Spleen (tissue), 13 donors: ENCODE measurements at places on chromosomes 6 and 20. TPM values are rescaled to one million over a fixed set of nuclear protein-coding genes. Genes with fewer than 3 reads are reported as not detected.

DNA sequence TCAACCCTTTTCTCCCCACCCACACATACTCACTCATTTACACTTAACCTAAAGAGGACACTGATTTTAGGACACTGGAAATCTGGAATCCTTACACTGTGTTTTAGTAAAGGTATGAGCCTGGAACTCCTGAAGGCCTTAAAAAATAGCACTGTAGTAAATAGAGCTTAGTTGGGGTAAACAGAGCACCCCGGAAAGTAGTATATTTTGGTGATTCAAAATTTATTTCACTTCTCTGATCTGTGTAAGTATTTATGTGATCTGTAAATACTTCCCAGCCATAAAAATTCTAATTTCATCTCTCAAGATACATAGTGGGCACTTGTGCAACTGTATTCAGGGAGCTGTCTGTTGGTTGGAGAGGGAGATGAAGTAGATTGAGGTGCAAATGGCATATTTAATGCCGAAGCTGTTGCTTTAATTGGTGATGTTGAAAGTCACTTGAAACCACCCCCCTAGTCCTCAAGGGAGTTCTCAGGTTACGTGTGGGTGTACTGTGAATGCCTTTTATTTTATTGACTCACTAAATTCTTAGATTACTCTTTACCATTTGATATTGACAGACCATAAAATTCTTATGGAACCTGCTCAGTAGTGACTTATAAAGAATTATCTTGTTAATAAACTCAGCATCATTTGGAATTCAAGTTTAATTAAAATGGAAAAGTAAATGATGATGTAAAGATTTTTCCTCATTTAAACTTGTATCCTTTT, 154.9 kb downstream of the SOX4 start:
- DNase-seq: no peak

GRCh38 chr20:62946918-62947317, 5.6 kb upstream of the SLC17A9 start:
- peak; percentile 8 for DNase-seq

GRCh38 chr20:61291166-61291829, 39.2 kb downstream of the CDH4 start:
- DNase-seq: no peak

DNA sequence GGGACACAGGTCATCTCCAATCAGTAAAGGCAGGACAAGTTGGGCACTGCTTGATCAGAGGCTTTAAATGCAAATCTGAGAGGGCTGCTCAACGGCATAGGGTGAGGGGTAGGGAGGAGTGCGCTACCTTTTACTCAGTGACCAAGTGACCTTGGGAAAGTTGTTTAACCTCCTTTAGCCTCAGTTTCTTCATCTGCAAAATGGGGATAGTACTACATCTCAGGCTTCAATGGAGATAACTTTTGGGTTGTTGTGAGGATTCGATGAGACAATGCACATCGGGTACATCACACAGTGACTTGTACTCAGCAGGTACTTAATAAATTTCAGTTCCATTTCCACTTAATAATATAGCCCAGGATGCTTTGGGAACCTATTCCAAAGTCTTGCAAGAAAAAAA, 22.6 kb downstream of the MDGA1 start:
- DNase-seq: no peak

DNA sequence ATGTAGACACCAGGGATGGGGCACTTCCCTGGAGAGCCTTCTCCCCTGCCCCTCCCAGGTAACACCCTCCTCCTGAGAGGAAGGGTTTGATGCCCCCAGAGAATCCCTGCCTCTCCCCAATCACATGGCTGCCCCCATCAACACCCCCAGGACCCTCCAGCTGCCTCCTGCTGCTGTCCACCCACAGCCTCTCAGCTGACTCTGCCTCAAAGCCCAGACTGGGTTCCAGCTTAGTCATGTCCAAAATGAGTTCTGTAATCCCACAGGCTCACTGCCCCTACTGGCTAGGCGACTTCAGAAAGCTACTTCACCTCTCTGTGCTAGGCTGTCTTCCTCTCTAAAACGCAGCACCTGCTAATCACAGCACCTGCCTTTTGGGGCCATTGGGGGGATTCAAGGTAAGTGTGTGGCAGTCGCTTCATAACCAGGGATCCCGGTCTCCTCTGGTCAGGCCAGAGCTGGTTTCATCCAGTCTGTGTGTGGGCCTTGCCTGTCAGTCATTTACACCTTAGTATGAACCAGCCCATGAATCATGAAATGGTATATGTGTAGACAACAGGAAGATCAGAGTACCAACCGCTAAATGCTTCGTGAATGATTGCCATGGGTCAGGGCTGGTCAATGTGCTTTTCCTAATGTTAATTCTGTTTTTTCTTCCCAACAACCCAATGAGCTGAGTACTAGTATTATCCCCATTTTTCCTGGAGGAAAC, 40.4 kb downstream of the TFEB start:
- DNase-seq: no peak

GRCh38 chr20:59743767-59744485, 139.6 kb downstream of the PHACTR3 start:
- DNase-seq: no peak

GRCh38 chr6:11535801-11536230, 1.7 kb upstream of the TMEM170B start:
- no peak for DNase-seq

DNA sequence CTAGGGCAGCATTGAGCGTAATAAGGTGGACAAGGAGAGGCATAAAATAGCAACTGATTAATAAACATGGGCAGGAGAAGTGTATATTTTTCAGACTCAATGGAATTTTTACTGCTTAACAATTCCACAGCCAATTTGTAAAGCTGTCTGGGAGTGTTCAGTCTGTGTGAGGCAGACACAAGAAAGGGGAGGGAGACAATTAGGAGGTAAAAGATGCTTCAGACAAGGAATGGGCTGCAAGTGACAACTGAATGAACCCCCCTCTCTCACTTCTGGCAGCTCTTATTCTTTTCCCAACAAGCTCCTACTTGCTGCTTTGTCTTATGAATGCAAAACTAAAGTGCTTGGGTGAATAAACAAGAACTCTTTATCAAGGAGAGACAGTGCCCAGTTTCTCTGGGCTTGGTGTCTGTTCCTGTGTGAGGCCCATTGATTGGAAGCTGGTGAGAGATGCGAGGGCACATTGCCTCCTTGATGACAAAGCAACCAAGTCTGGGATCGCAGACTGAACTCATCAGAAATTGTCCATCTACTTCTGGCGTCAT, 575.3 kb downstream of the RNF144B start:
- no peak for DNase-seq

DNA sequence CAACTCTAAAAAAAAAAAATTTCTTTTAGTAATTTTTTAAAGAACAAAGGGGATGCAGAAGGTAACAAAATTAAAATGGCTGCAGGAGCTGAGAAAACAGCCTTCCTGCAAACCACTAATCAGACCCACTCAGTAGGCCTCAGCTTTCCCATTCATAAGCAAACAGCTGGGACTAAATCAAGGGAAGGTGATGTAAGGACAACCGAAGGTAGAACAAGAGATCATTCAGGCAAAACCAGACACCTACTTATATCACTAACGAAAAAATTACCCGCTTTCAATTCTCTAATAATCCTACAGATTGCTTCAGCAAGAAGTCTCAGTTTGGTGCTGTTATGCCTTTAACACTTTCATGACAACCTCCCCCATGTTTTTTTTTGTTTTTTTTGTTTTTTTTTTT, 124.0 kb downstream of the ZMYND8 start:
- no peak for DNase-seq

DNA sequence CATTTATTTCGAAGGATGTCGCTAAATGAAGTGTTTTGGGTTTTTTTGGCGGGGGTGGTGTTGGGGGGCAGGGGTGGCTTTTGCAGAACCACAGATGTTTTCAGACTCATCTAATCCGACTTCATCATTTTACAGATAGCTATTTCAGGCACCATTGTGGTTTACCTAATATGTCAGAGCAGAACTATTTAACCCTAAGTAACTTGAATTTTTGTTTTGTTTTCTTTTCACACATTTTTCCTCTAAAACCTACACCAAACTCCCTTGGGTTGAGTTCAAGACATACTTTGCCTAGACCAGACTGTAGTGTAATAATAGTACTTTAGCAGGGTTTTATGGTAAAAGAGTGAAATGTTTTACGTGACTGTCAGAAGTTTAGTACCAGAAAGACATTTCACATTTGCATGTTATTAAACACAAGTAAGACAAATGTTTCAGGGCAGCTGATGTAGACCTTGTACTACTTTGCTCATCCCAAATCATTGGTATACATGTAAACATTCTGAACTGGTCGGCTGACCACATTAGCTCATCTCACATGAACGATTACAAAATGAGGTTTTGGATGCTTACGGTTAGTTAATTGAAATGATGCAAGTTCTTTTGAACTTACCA, 37.7 kb downstream of the MAP3K4 start:
- no peak for DNase-seq

DNA sequence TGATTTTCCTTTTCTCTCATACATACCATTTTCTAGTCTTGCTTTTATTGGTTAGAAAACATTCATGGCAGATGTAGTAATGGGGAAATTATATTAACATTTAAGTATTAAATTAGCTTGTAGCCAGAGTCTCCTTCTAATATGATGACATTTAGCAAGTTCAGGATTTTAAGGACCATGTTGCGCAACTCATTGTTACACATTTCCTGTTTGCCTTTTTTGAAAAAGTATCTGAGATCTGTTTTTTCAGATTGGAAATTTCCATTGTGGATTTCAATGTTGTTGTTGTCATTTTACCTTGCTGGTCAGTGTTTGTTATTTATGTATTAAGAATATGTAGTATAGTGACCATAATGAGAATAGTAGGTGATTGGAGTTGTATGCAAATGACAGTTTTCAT, 38.7 kb downstream of the CDKAL1 start:
- DNase-seq: no peak

- no peak for DNase-seq
Measured at GRCh38 chr6:70527071-70527737, 39.5 kb upstream of the SDHAF4 start.

DNA sequence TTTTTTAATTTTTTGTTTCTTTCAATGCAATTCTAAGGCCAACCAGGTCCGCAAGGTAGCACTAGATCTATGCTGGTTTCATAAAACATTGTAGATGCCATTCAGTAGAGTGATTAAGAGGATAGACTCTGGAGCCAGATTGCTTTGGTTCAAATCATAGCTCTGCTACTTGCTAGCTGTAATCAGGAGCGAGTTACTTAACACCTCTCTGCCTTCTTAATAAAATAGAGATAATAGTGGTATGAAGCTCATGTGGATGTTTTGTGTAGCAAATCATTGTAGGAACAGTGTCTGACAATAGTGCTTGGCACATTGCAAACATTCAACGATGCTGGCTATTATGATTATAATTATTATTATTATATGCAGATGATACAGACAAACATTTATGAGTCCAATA, 164.9 kb downstream of the LAMA2 start:
- no peak for DNase-seq

DNA sequence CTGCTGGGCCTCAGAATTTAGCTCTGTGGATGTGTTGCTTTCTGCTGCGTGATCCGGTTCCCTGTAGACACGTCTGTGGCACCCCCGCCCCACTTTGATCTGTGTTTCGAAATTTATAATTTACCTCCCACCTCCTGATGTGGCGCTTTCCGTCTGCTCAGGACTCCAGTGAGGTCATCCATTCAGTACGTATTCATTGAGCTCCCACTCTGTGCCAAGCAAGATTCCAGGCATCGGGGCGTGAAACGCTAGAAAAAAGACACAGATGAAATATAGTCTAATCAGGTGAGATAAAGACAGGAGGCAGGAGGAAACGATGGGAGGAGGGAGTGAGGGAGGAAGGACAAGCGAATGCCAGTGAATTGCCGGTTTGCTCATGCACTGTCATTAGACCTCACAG, 431.9 kb upstream of the SULF2 start:
- no peak for DNase-seq

DNA sequence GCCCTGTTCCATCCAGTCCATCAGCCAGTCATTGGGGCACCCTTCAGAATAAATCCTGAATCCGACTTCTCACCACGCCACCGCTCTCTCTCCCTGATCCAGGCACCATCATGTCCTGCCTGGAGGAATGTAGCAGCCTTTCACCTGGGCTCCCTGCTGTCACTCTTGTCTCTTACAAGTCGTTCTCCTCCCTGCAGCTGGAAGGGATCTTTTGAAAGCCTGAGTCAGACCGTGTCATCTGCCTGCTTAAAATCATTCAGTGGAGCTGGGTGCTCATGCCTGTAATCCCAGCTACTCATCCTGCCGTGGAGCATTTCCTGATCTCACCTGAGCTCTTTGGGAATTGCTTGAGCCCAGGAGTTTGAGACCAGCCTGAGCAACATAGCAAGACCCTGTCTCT, 19.2 kb upstream of the KCNG1 start:
- peak; percentile 17 for DNase-seq

DNA sequence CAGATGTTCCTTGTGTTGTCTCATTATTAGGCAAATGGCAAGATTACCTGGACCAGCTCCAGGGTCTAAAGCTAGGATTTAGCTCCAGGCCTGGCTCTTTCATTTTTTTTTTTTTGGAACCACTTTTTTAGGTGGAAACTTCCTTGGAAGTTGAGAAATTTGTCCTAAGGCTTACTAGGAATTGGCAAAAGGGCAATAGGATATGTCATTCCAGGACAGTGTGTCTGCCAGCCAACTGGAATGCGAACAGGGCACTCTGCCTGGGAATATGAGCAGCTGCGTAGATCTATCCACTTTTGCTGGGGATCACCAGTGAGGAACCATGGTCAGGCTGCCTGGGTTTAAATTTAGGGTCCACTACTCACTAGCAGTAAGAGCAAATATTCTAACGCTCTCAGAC, 304.0 kb downstream of the TSHZ2 start:
- no peak for DNase-seq

DNA sequence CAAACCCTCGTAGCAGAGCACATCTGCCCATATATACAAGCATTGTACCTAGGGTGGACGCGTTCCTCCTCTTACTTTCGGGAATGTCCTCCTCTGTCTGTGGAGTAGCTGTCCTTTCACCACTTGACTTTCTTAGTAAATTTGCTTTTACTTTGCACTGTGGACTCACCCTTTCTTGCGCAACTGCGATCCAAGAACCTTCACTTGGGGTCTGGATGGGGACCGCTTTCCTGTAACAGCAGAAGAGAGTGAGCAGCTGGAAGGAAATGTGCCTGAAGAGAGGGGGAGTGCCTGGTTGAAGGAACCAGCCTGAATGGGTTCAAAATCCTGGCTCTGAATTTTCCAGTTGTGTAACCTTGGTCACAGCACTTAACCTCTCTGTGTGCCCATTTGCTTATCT, 40.1 kb upstream of the PMEPA1 start:
- no peak for DNase-seq

FOXP4 gene
- 10.8 TPM for total RNA-seq

TOX2 gene
- total RNA-seq: 5.3 TPM

OR10C1 gene
- total RNA-seq: not detected

DEFB124 gene
- not detected for total RNA-seq

GTSF1L gene
- not detected for total RNA-seq

HLA-DRB5 gene
- total RNA-seq: 392 TPM

RNF217 gene
- 14.6 TPM for total RNA-seq
